Stimulated activated memory B cell treated with anti-CD40 and anti-IgM and Interleukin-4, amounts not matched to agents 10 μg/mL and 1 μg/mL and 100 μg/mL, for 72 hours (primary cell): ENCODE measurements at places on chromosomes 2 and 18.

DNA sequence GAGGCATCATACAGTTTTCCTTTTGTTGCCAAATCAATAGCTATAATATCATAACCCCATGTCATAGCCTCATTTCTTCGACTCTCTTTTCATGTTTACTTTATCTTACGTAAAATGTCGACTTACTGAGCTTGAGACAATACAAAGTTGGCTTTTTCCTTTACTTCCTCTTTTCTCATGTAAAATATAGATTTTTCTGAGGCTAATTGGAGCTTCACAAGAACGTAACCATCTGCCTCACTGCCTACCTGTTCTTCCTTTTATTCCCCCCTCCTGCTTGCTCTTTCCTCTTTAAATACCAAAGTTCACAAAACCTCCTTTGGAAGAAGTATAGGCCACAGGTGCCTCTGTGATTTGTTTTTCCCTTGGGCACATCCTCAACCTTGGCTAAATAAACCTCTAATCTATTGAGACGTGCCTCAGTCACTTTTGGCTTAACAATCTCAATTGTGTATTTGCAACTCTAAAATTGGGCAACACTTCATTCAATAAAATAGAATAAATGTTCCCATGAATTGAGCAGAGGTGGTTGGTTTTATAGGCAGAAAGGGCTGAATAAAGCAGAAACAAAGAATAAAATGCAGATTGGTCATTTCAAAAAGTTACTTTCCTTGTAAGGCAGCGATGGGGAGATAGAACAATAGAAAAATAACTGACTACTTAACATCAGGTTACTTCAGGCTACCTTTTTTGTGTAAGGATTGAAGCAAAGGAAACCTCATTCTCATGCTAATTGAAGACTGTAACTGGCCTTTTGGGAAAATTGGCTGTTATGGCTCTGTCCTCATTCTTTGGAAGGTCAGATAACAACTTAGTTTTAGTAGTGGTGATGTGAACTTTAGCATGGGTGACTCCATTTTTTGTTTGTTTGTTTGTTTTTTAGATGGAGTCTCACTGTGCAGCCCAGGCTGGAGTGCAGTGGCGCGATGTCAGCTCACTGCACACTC is 21.3 kb downstream of the COMMD1 start:
- no peak for ATAC-seq

GRCh38 chr2:119735565-119735964 is 24.2 kb upstream of the PTPN4 start:
- no peak for ATAC-seq

GRCh38 chr2:40348038-40348437 is 103.9 kb downstream of the SLC8A1 start:
- ATAC-seq = no peak

DNA sequence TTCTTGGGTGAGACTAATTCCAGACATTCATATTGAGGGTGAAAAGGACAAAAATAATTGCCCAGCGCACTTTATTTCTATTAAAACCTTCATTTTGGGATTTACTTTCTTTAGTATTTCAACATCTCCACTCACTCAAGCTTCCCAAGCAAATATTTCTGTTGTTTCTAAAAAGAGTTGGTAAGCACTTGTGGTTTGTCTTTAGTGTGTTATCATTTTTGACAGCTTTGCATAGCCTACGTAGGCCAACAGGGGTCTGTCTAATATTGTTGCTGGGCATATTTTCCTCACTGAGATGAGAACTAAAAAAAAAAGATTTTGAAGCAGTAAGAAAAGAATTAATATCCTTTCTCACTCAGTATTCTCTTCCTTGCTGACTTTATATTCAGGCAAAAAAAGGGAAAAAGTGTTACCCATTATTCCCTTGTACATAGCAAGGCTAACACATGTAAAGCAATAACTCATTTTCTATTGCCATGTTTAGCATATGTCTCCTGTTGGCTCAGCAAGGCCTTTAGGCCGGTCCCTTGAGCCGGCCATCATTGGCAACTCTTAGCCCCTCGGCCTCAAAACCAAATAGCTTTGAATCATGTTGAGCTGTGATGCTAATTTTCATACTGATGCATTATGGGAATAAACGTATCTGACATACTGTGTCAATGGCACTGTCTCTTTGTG is 494.2 kb downstream of the ARHGAP15 start:
- ATAC-seq = no peak

DNA sequence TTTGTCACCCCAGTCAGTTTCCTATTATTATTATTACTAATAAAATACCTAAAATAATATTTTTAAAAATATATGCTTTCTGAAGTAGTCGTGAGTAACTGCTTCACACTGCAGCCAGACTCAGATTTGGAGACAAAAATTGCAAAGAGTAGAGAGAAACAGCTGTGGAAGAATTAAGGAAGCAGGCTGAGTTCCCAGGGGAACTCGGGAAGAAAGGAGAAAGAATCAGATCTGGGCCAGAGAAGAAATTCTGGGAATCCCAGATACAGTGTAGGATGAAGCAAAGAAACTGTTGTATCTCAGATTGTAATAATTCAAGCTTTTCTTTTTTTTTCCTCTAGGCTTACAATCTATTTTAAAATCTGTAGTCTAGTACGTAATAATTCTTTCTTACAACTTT is 182.3 kb downstream of the FTCDNL1 start:
- no peak for ATAC-seq
